ENCODE measurements at places on chromosomes 4 and X.

GRCh38 chrX:55767100-55767499 lies 49.6 kb downstream of the RRAGB start:
- no peak for DNase-seq

- DNase-seq, result no peak
Observed at GRCh38 chrX:16023790-16024734, 99.3 kb upstream of the GRPR start.

GRCh38 chrX:49673394-49673793 lies 22.4 kb downstream of the PAGE1 start:
- no peak for DNase-seq

GRCh38 chrX:133868250-133868649 lies 117.1 kb downstream of the GPC3 start:
- no peak for DNase-seq
